OCI-LY7 (cell line): ENCODE measurements at places on chromosomes 5 and 9. TPM values are rescaled to one million over a fixed set of nuclear protein-coding genes. Genes with fewer than 3 reads are reported as not detected.
A peak's percentile ranks its signal among the peaks of the same experiment; 100 is the strongest.

Gene BRD3OS
- 13.7 and 16.4 TPM in 2 replicates for total RNA-seq

Gene SPINK1
- total RNA-seq = not detected in 2 replicates

Gene FRRS1L
- total RNA-seq = not detected in 2 replicates

Gene LVRN
- not detected in 2 replicates for total RNA-seq

DNA sequence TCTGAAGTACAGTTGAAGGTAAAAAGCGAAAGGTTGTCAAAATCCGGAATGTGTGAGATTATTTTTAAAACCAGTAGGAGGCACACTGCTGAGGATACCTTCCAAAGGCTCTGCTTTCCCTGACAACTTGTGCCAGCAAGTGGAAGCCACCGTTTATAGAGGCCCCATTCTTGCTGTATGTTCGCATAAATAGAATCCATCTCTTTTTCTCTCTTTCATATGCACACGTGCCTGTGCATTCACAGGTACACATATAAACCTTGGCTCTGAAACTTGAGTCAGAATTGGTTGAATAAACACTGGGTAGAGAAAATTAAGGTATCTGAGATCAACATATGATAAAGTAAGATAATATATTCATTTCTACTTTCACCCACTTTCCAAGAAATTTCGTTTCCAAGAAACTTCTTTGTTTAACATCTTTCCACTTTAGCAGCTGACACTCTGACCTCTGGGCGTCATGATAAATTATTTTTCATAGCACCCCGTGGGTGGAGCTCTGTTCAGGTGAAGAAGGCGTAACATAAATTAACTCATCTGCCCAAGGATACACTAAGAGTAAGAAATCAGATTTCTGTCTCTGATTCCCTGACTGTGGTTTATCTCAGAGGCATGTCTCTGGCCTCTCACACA is 63.7 kb upstream of the RICTOR start:
- no peak for DNase-seq

Gene LCP2
- 2.6 and 3.1 TPM in 2 replicates for total RNA-seq

Gene MAMDC2
- not detected in 2 replicates for total RNA-seq

Gene ADGRD2
- not detected in 2 replicates for total RNA-seq

DNA sequence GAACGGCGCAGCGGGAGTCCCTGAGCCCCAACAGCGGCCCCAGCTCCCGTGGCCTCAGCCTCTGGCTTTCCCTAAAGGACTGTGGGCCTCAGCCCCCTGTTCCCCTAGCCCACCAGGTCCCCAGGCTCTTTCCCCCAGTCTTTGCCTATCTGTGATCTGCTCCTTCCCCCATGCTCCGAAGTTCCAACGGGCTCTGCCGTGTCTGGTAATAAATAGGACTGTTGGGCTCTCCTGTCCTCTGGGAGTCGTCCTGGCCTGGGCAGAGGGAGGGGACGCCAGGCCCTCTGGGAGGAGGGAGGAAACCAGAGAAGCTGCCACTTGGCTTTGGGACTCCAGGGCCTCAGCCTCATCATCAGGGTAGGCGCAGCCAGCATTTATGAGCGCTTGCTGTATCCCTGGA is 28.1 kb downstream of the ADGRD2 start:
- no peak for DNase-seq

GRCh38 chr5:180290568-180291233 is 1.2 kb downstream of the MAPK9 start:
- DNase-seq = no peak

GRCh38 chr9:123828449-123828848 is 101.5 kb downstream of the DENND1A start:
- DNase-seq = no peak

DNA sequence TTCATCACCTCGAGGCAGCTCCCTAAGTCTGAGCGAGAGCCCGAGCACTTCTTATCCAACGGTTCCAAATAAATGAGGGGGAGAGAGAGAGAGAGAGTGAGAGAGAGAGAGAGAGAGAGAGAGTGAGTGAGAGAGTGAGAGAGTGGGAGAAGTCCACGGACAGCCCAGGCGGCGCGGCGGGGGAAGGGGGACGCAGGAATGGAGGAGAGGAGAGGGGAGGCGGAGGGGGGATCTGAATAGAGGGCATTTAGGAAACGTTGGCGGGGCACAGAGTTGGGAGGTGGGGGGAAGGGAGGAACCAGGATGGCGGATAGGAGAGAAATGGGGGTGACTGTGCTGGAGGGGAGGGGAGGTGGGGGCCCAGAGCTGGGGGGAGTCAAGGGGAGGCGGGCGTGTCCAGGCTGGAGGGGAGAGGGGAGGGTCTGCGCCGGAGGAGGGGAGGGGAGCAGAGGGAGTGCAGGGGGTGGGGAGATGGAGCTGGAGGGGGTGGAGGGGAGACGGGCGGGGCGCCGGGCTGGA is 398 bp upstream of the BASP1 start:
- DNase-seq = peak; percentile 35

GRCh38 chr5:180769821-180770220 is 30.0 kb upstream of the OR2Y1 start:
- DNase-seq = no peak

GRCh38 chr5:85148701-85149100 is 764.0 kb upstream of the EDIL3 start:
- no peak for DNase-seq

GRCh38 chr5:94903726-94904125 is 285.3 kb downstream of the SLF1 start:
- DNase-seq = no peak

- DNase-seq = no peak
Measured at GRCh38 chr5:134626369-134627014, 6.1 kb downstream of the SAR1B start.

DNA sequence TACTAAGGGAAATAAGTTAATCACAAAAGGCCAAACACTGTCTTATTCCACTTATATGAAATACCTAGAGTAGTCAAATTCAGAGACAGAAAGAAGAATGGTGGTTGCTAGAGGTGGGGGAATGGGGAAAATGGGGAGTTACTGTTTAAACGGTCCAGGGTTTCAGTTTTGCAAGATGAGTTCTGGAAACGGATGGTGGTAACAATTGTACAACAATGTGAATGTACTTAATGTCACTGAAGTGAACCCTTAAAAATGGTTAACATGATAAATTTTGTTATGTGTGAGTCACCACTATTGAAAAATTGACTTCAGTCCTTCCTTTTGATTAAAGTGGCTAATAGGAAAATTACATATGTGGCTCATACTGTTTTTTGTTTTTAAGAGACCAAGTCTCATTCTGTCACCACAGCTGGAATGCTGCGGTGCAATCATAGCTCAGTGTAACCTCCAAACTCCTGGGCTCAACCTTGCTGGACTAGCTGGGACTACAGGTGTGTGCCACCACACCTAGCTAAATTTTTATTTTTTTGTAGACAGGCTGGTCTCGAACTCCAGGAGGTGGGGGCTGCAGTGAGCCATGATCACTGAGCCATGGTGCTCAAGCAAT is 8.7 kb downstream of the UBQLN1 start:
- DNase-seq = no peak
